ENCODE measurements at places on chromosomes 3 and 15. TPM values are rescaled to one million over a fixed set of nuclear protein-coding genes. Genes with fewer than 3 reads are reported as not detected.

- DNase-seq = no peak
Observed at GRCh38 chr3:14536055-14536815, 3.9 kb downstream of the GRIP2 start.

- no peak for DNase-seq
Observed at GRCh38 chr3:185465471-185465870, 33.4 kb downstream of the TMEM41A start.

GRCh38 chr15:86353213-86353612, 273.5 kb downstream of the AGBL1 start:
- DNase-seq = no peak

GRCh38 chr15:46117071-46117470, 482.2 kb downstream of the SQOR start:
- DNase-seq = no peak

DNA sequence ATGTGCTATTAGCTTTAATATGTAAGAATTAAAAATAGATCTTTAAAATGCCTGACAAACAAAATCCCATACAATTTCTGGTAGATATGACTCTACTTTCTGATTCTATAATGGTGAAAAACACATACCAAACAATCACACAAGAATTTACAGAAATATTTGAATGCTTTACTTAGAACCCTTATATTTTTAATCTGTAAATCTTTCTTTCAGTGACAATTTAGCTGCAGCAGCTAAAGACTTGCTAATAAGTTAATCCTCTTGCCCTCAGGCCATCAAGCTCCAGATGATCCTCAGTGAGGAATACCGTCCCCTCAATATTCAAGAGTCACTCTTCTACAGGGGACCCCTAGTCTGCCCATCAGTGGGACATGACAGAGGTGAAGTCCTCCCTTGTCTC, 55.6 kb downstream of the C3orf80 start:
- DNase-seq = no peak

DNA sequence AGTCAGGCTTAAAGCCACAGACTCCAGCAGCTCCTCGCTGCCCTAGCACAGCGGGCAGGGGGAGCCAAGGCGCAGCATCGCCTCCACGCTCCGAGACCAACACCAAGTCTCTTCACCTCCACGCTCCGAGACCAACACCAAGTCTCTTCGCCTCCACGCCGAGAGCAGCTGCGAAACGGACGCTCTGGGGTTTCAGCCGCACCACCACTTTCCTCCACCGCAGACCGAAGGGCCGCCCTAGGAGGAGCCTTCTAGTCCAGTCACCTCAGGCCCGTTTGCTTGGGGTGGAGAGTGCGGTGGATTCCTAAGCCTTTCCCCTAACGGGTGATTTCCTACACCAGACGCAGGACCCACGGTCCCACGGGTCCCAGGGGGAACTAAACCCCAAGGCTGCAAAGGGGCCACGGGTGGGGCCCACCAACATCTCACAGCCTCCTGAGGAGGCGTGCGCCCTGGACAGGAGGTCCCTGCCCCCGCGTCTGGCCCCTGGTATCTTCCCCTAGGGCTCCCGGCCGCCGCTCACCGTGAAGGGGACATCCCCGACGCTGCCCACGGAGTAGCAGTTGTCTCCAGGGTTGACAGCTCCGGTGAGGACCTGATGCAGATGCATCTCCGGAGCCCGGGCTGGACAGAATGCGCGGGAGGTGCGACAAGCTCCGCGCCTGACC, 501 bp downstream of the DMXL2 start:
- peak; percentile 68 for DNase-seq

The SLC7A14 gene
- not detected for total RNA-seq

The SLC12A1 gene
- total RNA-seq = not detected

The MYH15 gene
- total RNA-seq = 0.09 TPM

The PDE12 gene
- total RNA-seq = 19.2 TPM
